SHP77 (cell line): ENCODE measurements at places on chromosomes 2 and 18.

- DNase-seq, result no peak
These were observed 39.6 kb upstream of the NEMP2 start for GRCh38 chr2:190574169-190574568.

- DNase-seq, result no peak
These were observed 190.6 kb downstream of the TDRD15 start for GRCh38 chr2:21314322-21314835.

DNA sequence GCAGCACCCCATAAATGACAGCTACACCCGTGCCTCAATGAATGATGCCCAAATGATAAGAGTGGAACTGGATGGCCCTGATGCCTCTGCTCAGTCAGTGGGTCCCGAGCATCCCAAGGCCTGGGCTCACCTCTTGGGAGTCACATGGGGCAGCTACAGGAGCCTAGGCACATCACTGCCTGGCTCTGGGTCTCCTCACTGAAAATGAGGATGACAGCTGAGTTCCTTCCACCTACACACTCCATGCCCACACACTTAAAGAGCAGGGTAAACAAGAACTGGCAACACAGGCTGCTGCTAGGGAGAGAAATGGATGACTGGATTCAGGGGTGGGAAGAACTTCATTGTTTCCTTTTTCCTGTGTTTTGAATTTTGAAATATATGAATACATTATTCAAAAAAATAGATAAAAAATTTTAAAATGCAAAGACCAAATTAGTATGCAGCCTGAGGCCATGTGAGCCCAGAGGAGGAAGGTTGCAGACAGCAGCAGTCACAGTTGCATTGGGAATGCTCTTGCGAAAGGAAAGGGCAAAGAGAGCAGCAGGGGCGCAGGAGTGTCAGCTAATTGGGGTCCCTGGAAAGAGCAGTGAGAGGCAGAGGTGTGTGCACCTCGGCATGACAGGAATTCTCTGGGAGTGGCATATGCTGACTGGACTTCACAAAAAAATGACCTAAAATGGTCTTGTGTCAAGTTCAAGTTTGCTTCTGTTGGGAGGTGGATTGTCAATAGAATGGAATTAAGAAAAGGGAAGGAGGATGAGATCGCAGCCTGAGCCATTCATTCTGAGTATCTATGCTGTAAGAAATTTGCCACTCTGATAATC is 327.1 kb downstream of the CELF4 start:
- no peak for DNase-seq

GRCh38 chr2:129331638-129332037 is 647.8 kb upstream of the RAB6C start:
- peak; percentile 11 for DNase-seq

GRCh38 chr18:64202863-64203262 is 54.0 kb upstream of the LINC00305 start:
- DNase-seq, result no peak

DNA sequence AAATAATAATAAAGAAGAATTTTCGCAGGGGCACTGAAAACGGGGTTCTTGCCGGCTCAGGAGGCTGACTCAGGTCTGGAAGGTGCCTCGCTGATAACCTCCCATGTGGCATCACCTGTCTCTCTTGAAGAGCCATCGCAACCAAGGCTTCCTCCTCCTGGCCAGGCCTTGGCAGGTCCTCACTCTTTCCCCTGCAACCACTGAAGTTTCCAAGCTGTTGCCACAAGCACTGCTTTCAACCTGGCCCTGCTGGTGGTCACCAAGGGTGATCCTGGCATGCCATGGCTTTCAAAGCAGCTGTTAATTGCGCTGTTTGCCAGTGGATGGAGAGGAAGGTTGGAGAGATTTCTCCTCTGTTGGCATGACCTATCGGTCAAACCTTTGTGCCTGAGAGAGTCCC is 163.6 kb upstream of the COPS8 start:
- no peak for DNase-seq

GRCh38 chr2:133124446-133124845 is 443.8 kb downstream of the NCKAP5 start:
- DNase-seq, result no peak
